GM12878 (cell line): ENCODE measurements at places on chromosomes 6 and 20. TPM values are rescaled to one million over a fixed set of nuclear protein-coding genes. Genes with fewer than 3 reads are reported as not detected.
A peak's percentile ranks its signal among the peaks of the same experiment; 100 is the strongest.

DNA sequence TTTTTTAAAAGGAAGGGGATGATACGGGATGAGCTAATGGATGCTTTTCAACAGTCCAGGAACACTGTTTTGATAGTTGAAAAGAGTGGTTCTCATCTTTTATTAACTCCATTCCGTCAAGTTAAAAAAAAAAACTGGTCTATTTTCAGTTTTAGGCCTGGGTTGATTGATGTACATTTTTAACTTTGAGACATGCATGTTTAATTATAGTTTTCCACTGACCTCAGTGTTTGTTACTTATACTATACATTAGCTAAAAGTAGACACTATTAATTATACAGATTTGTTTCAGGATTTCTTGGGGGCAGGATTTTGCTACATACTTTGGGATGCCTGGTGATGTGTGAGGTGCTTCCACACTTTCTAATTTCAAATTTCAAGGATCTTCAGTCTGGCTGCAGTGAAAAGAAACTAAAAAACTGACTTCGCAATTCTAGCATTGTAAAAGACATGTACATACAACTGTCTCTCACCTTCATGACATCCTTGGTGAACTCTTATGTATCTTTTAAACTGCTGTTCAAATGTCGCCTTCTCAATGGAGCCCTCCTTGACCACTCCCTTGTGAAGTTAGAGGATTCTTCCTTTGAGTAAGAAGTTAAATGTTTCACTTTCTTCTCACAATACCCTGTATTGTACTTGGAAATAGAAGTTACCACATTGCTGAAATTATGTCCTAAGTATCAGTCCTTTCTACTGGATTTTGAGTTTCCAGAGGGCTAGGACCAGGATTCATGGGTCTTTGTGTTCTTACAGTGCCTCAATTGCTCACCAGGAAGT, 101.7 kb downstream of the TSHZ2 start:
- H3K4me3 ChIP-seq, result no peak overlapping the region
- 0 out of 2 replicates have a peak, but pooled peaks cover 3% of the 10 kb centered on the region for H3K27me3 ChIP-seq
- DNase-seq, result no peak

DNA sequence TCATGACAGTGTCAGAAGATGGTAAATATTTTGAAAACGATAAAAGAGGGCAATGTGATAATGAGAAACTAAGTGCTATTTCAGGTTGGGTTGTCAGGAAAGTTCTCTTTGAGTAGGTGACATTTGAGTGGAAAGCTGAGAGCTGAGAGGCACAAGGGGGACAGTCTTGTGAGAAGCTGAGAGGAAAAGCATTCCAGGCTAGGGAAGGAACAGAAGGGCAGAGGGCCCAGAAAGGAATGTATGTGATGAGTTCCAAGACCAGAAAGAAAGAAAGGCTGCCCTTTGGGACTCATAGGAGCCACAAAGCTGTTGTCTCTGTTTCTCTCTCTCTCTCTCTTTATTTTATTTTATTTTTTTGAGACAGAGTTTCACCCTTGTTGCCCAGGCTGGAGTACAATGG, 7.6 kb upstream of the RNF182 start:
- DNase-seq, result no peak
- H3K4me3 ChIP-seq, result no peak overlapping the region
- no peaks in the 10 kb centered on the region for H3K27me3 ChIP-seq
- no peaks in the 10 kb centered on the region for H3K4me1 ChIP-seq
- H3K36me3 ChIP-seq, result no peaks in the 10 kb centered on the region
- no peak overlapping the region for H3K27ac ChIP-seq

- no peak for DNase-seq
- H3K4me3 ChIP-seq, result no peak overlapping the region
- H3K36me3 ChIP-seq, result no peaks in the 10 kb centered on the region
These were observed 18.9 kb downstream of the PKIG start for GRCh38 chr20:44601236-44601671.

DNA sequence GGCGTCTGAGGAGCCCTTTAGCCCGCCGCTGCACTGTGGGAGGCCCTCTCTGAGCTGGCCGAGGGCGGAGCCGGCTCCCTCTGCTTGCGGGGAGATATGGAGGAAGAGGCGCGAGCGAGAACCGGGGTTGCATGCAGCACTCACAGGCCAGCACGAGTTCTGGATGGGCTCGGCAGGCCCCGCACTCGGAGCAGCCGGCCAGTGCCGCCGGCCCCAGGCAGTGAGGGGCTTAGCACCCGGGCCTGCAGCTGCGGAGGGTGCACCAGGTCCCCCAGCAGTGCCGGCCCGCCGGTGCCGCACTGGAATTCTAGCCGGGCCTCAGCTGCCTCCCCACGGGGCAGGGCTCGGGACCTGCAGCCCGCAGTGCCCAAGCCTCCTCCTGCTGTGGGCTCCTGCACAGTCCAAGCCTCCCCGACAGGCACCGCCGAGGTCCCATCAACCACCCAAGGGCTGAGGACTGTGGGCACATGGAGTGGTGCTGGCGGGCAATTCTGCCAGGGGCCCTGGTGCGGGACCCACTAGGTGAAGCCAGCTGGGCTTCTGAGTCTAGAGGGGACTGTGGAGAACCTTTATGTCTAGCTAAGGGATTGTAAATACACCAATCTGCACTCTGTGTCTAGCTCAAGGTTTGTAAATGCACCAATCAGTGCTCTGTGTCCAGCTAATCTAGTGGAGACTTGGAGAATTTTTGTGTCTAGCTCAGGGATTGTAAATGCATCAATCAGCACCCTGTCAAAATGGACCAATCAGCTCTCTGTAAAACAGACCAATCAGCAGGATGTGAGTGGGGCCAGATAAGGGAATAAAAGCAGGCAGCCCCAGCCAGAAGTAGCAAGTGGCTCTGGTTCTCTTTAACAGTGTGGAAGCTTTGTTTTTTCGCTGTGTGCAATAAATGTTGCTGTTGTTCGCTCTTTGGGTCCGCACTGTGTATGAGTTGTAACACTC, 329.7 kb upstream of the JARID2 start:
- H3K4me3 ChIP-seq, result no peak overlapping the region
- no peaks in the 10 kb centered on the region for H3K36me3 ChIP-seq
- peaks cover 9% of the 10 kb centered on the region; the same call in 1 of the 2 replicates for H3K4me1 ChIP-seq
- H3K27me3 ChIP-seq, result no peaks in the 10 kb centered on the region

DNA sequence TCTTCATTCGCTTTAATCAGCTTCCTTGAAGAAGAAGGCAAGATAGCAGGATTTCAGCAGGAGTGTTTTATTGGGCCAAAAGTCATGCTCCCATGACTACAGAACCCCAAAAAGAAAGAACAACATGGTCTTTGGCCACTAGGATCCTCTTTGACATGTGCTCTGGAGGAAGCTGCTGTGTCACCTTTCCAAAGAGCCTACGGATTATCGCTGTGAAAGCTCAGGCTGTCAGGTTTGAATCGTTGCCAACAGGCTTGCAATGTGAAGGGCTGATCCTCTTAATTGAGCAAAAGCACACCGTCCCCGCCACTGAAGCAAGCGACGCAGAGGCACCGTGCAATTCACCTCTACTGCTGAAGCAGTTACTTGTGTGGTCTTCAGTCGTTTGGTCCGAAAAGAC, 29.0 kb downstream of the MYLIP start:
- no peak overlapping the region for H3K4me3 ChIP-seq
- no peak for DNase-seq
- no peaks in the 10 kb centered on the region; the same call in 1 of the 2 replicates for H3K36me3 ChIP-seq
- H3K27me3 ChIP-seq, result no peaks in the 10 kb centered on the region
- peaks cover 4% of the 10 kb centered on the region for H3K4me1 ChIP-seq
- no peak overlapping the region for H3K27ac ChIP-seq

DNA sequence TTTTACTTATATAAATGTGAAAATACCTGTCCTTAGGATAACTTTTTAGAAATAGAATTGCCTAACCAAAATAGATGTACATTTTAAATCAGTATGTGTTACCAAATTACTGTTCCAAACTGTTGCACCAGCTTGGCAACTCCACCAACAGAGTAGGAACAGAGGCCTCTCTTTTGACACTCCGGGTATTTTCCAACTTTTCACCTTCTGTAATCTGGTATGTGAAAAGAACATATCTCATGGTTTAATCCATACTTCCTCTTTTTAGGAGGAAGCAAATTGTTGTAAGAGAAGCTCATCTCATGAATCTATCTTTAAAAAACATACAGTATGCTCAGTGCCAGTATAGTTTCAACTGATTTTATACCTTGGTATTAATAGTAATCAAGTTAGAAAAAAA, 24.9 kb downstream of the RNF144B start:
- H3K36me3 ChIP-seq, result no peaks in the 10 kb centered on the region
- H3K4me1 ChIP-seq, result no peaks in the 10 kb centered on the region
- H3K27ac ChIP-seq, result no peak overlapping the region
- H3K4me3 ChIP-seq, result no peak overlapping the region
- DNase-seq, result no peak

- no peak overlapping the region for H3K27ac ChIP-seq
- H3K36me3 ChIP-seq, result no peaks in the 10 kb centered on the region
- H3K4me3 ChIP-seq, result no peak overlapping the region
- peaks cover 7% of the 10 kb centered on the region for H3K4me1 ChIP-seq
- no peaks in the 10 kb centered on the region for H3K27me3 ChIP-seq
These were observed 76.5 kb downstream of the ADTRP start for GRCh38 chr6:11702089-11702488.

DNA sequence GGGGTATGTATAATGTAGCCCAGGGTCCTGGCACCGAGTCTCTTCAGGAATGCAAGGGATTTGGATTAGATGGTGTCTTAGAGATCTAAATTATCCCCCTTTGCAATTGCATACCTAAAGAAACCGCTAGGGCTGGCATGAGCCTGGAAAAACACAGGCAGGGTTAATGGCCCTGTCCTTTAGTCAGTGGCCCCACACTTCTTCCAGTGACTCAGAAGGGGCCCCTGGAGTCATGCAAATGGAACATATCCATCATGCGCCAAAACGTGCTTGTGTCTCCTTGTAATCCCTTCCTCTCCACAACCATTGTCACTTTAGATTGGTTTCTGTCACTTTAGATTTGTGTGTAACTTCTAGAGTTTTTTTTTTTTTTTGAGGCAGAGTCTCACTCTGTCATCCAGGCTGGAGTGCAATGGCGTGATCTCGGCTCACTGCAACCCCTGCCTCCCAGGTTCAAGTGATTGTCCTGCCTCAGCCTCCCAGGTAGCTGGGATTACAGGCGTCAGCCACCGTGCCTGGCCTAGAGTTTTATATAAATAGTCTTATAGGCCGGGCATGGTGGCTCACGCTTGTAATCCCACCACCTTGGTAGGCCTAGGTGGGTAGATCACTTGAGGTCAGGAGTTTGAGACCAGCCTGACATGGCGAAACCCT, 8.7 kb upstream of the MYBL2 start:
- H3K27me3 ChIP-seq, result no peaks in the 10 kb centered on the region
- H3K36me3 ChIP-seq, result no peaks in the 10 kb centered on the region
- H3K4me3 ChIP-seq, result peak overlapping the region; percentile 88
- H3K4me1 ChIP-seq, result peaks cover 11% of the 10 kb centered on the region

MLN gene
- not detected in 2 replicates for total RNA-seq

OXT gene
- total RNA-seq, result not detected in 2 replicates

LY6G6C gene
- not detected in 2 replicates for total RNA-seq

SAMD5 gene
- 0.23 TPM in 1 of 2 replicates, not detected in the other for total RNA-seq
